ENCODE measurements at places on chromosomes 4 and X.
A peak's percentile ranks its signal among the peaks of the same experiment; 100 is the strongest.

DNA sequence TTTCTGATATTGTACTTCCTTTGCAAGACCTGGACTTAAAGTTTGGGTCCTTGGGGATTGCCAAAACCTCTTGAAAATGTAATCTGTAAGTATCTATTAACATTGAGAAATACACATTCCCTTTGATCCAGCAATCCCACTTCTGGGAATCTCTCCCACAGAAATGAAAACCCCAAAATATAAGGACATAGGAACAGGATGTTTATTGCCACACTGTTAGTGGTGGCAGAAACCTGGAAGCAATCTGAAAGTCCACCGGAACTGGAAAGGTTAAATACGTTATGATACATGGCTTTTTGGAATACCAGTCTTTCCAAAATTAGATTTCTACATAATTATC lies 71.2 kb upstream of the STX18 start:
- no peaks in the 10 kb centered on the region for H3K27me3 ChIP-seq
- peaks cover 3% of the 10 kb centered on the region for H3K4me1 ChIP-seq
- H3K4me3 ChIP-seq = no peak overlapping the region
- no peaks in the 10 kb centered on the region for H3K36me3 ChIP-seq
- no peak overlapping the region for H3K27ac ChIP-seq

- H3K27me3 ChIP-seq = no peaks in the 10 kb centered on the region
- H3K4me3 ChIP-seq = no peak overlapping the region
- H3K27ac ChIP-seq = no peak overlapping the region
- no peak for DNase-seq
- no peaks in the 10 kb centered on the region for H3K4me1 ChIP-seq
- no peaks in the 10 kb centered on the region for H3K36me3 ChIP-seq
Measured at GRCh38 chr4:113563691-113564378, 197.7 kb downstream of the CAMK2D start.

DNA sequence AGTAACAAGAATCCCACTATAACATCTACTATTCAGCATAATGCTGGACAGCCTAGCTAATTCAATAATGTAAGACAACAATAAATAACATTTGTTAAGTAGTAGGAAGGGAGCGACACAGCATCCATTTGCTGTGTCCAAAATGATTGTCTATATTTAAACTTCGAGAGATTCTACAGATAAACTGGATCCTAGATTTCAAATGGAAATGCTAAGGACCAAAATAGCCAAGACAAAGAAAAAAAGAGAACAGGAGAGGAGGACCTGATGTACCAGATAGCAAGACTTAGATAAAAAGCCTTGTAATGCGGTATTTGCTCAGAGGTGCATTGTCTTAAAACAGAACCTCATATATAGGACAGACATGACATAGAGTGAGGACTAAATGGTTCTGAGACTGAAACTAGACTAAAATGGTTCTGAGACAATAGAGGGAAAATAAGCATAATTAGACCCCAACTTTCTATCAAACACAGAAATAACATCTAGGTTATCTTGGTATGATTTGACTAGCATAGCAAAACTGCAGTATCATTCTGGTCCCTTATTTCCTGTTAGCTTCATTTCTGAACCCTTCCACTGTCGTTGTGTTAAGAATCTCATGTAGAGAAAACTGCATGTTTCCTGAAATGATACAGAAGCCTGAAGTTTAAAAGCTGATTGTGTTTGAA lies 3.8 kb downstream of the HPGDS start:
- DNase-seq = no peak
- H3K4me1 ChIP-seq = no peaks in the 10 kb centered on the region
- no peak overlapping the region for H3K4me3 ChIP-seq
- no peak overlapping the region for H3K27ac ChIP-seq

DNA sequence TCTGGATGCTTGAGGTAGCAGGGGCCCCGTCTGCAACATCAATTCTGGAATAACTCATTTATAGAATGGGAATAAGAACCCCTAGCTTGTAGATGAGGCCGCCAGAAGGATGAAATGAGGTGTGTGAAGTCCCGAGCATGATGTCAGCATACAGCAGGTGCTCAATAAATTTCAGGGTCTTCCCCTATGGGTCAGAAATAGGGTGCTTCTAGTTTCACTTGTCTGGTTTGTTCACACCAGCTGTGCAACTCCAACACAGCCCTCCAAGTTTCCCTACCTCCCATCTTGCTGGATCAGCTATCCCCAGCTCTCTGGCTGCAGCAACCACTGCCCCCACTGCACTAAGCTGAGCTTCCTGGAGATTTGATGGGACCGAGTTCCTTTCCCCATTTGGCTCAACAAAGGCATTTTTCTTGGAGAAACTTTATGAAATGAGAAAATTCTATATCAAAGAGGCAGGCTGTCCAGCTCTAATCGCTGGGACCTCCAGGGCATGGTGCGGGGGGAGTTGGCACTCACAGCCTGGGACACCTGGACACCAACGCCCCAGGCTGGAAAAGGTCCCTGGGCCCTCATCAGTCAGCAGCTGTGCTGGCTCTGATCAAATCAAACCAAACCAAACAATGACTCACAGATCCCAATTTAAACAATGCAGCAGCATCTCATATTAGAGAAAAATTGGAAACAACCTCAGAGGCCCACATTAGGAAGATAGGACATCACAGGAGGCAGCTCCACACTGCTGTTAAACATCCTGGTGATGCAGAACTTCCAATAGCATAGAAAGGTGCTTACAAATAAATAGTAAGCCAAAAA lies 13.3 kb downstream of the SLC2A9 start:
- peak overlapping the region; percentile 26 for H3K27ac ChIP-seq
- no peaks in the 10 kb centered on the region for H3K27me3 ChIP-seq
- no peak overlapping the region for H3K4me3 ChIP-seq

GRCh38 chr4:76168688-76169087 lies 20.5 kb upstream of the NUP54 start:
- peaks cover 8% of the 10 kb centered on the region for H3K36me3 ChIP-seq
- no peak for DNase-seq
- H3K27ac ChIP-seq = no peak overlapping the region

GRCh38 chrX:32016195-32016594 lies 944.4 kb upstream of the FTHL17 start:
- no peaks in the 10 kb centered on the region for H3K4me1 ChIP-seq
- no peak for DNase-seq
- no peaks in the 10 kb centered on the region for H3K36me3 ChIP-seq
- H3K27ac ChIP-seq = no peak overlapping the region
- no peak overlapping the region for H3K4me3 ChIP-seq

DNA sequence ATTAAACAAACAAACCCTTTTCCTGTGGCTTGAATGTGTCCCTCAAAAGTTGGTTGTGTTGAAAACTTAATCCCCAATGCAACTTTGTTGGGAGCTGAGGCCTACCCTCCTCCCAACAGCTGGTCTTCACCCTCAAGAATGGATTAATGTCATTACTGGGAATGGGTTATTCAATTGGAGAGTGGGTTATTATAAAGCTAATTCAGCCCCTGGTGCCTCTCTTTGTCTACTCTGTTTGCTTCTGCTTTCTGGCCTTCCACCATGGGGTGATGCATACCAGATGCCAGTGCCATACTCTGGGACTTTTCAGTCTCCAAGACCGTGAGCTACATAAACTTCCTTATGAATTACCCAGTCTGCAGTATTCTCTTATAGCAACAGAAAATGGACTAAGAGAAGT lies 706.5 kb downstream of the CCSER1 start:
- no peak for DNase-seq
- H3K27ac ChIP-seq = no peak overlapping the region
- no peaks in the 10 kb centered on the region for H3K27me3 ChIP-seq
- H3K4me1 ChIP-seq = no peaks in the 10 kb centered on the region
- no peaks in the 10 kb centered on the region for H3K36me3 ChIP-seq
- H3K4me3 ChIP-seq = no peak overlapping the region

GRCh38 chrX:69546417-69546816 lies 42.3 kb downstream of the NALF2 start:
- H3K4me1 ChIP-seq = no peaks in the 10 kb centered on the region
- no peaks in the 10 kb centered on the region for H3K36me3 ChIP-seq
- no peak for DNase-seq

DNA sequence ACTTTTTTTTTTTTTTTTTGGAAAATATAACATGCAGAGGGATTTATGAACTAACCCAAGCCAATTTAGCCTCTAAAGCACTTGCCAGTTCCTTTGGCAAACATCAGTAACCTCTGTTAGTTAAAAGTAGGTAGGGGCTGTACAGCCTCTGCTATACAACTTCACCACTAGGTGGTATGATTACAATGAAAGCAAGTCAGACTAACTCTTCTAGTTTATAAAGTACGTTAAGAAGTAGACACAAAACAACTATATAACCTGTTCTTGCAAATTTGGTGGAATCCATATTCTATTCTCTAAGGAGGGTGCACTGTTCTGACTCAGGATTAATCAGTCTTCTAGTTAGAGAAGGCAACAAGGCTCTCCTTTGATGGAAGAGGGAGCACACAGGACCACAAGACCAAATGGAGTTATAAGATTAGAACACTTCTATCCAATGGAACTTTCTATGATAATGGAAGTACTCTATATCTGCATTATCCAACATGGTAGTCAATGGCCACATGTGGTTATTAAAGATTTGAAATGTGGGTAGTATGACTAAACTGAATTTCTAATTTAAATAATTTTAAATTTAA lies 12.8 kb downstream of the AIMP1 start:
- no peak overlapping the region for H3K27ac ChIP-seq
- no peaks in the 10 kb centered on the region for H3K4me1 ChIP-seq
- H3K36me3 ChIP-seq = no peaks in the 10 kb centered on the region
- DNase-seq = peak; percentile 58

GRCh38 chrX:23435575-23435974 lies 100.9 kb downstream of the PTCHD1 start:
- H3K4me3 ChIP-seq = no peak overlapping the region
- no peak for DNase-seq
- no peaks in the 10 kb centered on the region for H3K27me3 ChIP-seq

GRCh38 chr4:109810552-109811387 lies 4.8 kb upstream of the GAR1 start:
- H3K27ac ChIP-seq = no peak overlapping the region
- H3K27me3 ChIP-seq = no peaks in the 10 kb centered on the region
- H3K36me3 ChIP-seq = no peaks in the 10 kb centered on the region

GRCh38 chrX:13579661-13580060 lies 10.3 kb downstream of the EGFL6 start:
- no peak overlapping the region for H3K4me3 ChIP-seq
- H3K27me3 ChIP-seq = no peaks in the 10 kb centered on the region
- H3K27ac ChIP-seq = no peak overlapping the region
- DNase-seq = no peak
- H3K4me1 ChIP-seq = no peaks in the 10 kb centered on the region

GRCh38 chr4:126445596-126445995 lies 1130.8 kb downstream of the FAT4 start:
- no peaks in the 10 kb centered on the region for H3K27me3 ChIP-seq
- DNase-seq = no peak
- no peaks in the 10 kb centered on the region for H3K36me3 ChIP-seq
- no peaks in the 10 kb centered on the region for H3K4me1 ChIP-seq

GRCh38 chrX:3195845-3196244 lies 150.6 kb downstream of the MXRA5 start:
- no peaks in the 10 kb centered on the region for H3K4me1 ChIP-seq
- no peaks in the 10 kb centered on the region for H3K36me3 ChIP-seq
- no peak overlapping the region for H3K4me3 ChIP-seq
- H3K27me3 ChIP-seq = no peaks in the 10 kb centered on the region
- DNase-seq = no peak

GRCh38 chrX:12526306-12526705 lies 264.9 kb upstream of the PRPS2 start:
- no peaks in the 10 kb centered on the region for H3K36me3 ChIP-seq
- no peak overlapping the region for H3K27ac ChIP-seq
- no peak for DNase-seq
- H3K27me3 ChIP-seq = no peaks in the 10 kb centered on the region
- no peak overlapping the region for H3K4me3 ChIP-seq

GRCh38 chr4:11895766-11896165 lies 467.1 kb upstream of the HS3ST1 start:
- no peaks in the 10 kb centered on the region for H3K4me1 ChIP-seq
- H3K4me3 ChIP-seq = no peak overlapping the region
- DNase-seq = no peak
- H3K27ac ChIP-seq = no peak overlapping the region
- no peaks in the 10 kb centered on the region for H3K27me3 ChIP-seq
- H3K36me3 ChIP-seq = no peaks in the 10 kb centered on the region

DNA sequence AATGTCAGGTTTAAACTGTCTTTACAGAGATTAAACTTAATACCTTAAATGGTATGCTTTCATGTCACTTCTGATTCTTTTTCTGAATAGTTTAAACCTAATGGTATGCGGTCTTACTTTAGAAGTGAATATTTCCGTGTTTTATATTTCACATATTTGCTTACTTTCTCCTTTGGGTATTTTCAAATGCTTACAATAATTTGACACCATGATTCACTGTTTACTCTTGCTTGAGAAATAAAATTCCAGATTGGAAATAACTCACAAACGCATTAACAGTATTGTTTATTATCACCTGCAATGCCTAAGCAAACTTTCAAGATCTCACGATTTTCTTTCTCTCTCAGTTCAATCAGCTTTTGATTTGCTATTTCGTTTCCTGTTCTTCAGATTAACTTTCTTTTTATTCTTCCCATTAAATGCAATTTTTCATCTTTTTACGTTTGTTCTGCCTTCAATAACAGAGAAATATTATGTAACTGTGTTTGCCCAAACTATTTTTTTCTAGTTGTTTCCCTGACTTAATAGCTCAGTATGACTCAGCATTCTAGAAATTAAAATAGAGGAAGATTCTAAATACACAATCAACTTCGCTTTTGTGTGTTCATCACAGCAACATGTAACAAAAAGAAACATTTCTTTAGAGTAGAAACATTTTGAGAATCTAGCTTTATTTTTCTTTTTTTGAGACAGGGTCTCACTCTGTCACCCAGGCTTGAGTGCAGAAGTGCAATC lies 955.5 kb upstream of the PRKX start:
- DNase-seq = peak; percentile 11
- no peaks in the 10 kb centered on the region for H3K36me3 ChIP-seq
- no peak overlapping the region for H3K27ac ChIP-seq

GRCh38 chrX:84339507-84340364 lies 151.7 kb upstream of the RPS6KA6 start:
- H3K4me1 ChIP-seq = no peaks in the 10 kb centered on the region
- H3K36me3 ChIP-seq = no peaks in the 10 kb centered on the region
- no peak for DNase-seq
- no peak overlapping the region for H3K27ac ChIP-seq
- H3K27me3 ChIP-seq = no peaks in the 10 kb centered on the region

DNA sequence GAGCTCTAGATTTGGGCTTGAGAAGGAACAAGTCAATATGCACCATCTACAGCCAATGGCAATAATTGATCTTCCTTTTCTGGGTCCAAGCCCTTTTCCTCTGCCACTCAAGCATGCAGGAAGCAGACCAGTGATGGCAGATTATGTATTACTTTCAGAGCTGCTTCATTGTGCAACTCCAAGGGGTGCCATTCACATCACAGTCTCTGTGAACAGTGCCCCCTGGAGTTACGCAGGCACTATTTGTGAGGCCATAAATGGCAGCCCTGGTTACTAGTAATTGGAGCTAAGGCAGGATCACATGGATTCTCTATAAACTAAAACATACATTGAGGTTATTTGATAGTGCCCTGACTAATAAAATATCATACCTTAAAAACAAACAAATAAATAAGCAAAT lies 313.4 kb upstream of the SLC7A11 start:
- no peak for DNase-seq
- no peak overlapping the region for H3K27ac ChIP-seq
- H3K36me3 ChIP-seq = no peaks in the 10 kb centered on the region
- no peaks in the 10 kb centered on the region for H3K4me1 ChIP-seq

GRCh38 chr4:106266201-106266600 lies 49.8 kb downstream of the TBCK start:
- no peaks in the 10 kb centered on the region for H3K36me3 ChIP-seq
- no peak overlapping the region for H3K27ac ChIP-seq
- peak; percentile 65 for DNase-seq
- no peaks in the 10 kb centered on the region for H3K4me1 ChIP-seq

GRCh38 chr4:160864253-160864652 lies 1299.5 kb downstream of the FSTL5 start:
- H3K27me3 ChIP-seq = no peaks in the 10 kb centered on the region
- no peak for DNase-seq
- no peaks in the 10 kb centered on the region for H3K36me3 ChIP-seq
- no peaks in the 10 kb centered on the region for H3K4me1 ChIP-seq
- no peak overlapping the region for H3K4me3 ChIP-seq
- no peak overlapping the region for H3K27ac ChIP-seq
